Hematopoietic multipotent progenitor cell treated with erythropoietin and hydrocortisone succinate and interleukin-3 and kit ligand, for 4 days (in vitro differentiated cells): ENCODE measurements at places on chromosomes 2 and 18.

- DNase-seq = no peak
Observed at GRCh38 chr2:167933097-167933814, 314.1 kb downstream of the STK39 start.

GRCh38 chr2:233006648-233007047 is 6.4 kb downstream of the NGEF start:
- DNase-seq = no peak

- DNase-seq = peak; percentile 62
Observed at GRCh38 chr2:207352978-207353671, 176.6 kb upstream of the CREB1 start.

DNA sequence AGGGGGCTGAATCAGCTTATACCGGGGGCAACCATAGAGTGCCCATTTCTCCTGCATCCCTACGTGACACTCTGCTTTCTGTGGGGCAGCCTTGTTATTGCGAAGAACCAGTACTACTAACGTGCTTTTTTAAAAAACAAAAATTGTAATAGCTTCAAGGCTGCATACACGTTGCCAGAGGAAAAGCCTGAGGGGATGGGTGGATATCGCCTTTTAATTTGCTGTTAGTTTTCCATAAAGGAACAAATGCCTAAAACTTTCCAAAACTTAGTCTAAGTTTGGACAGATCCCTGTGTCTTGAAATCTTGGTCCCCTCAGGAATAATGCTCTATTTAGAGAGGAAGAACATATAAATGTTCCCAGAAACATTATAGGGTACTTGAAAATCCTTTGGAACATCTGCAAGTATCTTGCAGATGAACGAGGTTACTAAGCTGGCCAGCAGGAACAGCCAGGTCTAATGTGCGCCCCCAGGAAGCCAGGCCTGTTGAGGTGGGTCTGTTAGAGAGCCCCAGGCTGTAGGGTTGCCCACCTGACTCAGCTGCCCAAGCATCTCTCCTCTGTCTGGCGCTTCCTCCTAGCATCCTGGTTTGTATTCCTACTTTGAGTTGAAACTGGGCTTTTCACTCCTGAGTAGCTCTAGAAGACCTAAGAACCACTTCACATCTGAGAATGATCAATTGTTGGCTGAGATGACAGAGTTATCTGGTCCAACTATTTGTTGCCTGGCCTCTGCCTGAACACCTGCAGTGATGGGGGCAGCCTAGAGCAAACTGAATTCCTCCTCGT is 96.9 kb downstream of the TGOLN2 start:
- no peak for DNase-seq

GRCh38 chr2:26462511-26463243 is 15.2 kb downstream of the OTOF start:
- peak; percentile 41 for DNase-seq

DNA sequence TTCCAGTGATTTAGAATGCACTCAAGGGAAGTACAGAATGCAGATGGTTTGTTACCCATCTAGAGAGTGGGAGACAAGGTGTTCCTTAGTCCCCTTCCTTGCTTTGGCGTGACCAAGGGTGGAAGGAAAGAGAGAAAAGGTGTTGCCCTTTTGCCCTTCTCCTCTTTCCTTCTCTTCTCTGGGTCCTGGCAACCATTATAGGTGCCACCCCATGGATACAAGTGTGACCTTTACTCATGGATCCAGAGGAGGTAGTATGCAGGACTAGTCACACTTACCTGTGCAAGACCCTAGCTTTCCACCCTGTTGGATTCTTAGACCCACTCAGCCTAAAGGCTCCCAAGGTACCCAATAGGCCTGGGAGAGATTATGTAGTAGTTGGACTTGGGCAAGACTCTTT is 11.6 kb upstream of the RBFA start:
- DNase-seq = peak; percentile 41

GRCh38 chr2:226643030-226643945 is 156.3 kb downstream of the IRS1 start:
- DNase-seq = no peak

- DNase-seq = no peak
Observed at GRCh38 chr2:58052978-58053377, 6.4 kb downstream of the VRK2 start.

- no peak for DNase-seq
Observed at GRCh38 chr2:76625101-76625500, 897.1 kb downstream of the LRRTM4 start.

DNA sequence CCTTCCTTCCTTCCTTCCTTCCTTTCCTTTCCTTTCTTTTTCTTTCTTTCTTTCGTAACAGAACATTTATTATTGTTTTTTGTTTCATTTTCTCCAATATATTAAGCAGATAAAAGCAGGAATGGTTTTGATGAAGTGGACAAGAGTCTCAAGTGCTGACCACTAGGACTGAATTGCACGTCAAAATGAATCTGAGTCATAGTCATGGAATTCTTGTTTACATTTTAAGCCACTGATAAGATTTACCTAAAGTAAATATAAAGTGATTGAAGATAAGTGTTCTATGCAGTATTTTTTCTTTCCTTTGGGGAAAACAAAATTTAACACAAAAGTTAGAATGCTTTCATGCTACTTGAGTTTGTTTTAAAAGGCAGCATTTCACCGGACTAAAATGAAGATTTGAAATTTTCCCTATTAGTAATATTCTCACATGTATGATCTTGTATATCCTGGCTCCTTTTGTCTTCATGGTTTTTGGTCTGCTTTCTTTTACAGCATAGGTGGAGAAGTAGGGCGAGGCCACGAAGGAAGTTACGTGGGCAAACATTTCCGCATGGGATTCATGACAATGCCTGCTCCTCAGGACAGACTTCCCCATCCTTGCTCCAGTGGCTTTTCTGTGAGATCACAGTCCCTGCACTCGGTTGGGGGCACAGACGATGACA is 113.5 kb downstream of the NYAP2 start:
- no peak for DNase-seq

GRCh38 chr2:16948053-16948452 is 282.4 kb upstream of the CYRIA start:
- DNase-seq = no peak

GRCh38 chr18:74172697-74173433 is 24.5 kb downstream of the TIMM21 start:
- no peak for DNase-seq

DNA sequence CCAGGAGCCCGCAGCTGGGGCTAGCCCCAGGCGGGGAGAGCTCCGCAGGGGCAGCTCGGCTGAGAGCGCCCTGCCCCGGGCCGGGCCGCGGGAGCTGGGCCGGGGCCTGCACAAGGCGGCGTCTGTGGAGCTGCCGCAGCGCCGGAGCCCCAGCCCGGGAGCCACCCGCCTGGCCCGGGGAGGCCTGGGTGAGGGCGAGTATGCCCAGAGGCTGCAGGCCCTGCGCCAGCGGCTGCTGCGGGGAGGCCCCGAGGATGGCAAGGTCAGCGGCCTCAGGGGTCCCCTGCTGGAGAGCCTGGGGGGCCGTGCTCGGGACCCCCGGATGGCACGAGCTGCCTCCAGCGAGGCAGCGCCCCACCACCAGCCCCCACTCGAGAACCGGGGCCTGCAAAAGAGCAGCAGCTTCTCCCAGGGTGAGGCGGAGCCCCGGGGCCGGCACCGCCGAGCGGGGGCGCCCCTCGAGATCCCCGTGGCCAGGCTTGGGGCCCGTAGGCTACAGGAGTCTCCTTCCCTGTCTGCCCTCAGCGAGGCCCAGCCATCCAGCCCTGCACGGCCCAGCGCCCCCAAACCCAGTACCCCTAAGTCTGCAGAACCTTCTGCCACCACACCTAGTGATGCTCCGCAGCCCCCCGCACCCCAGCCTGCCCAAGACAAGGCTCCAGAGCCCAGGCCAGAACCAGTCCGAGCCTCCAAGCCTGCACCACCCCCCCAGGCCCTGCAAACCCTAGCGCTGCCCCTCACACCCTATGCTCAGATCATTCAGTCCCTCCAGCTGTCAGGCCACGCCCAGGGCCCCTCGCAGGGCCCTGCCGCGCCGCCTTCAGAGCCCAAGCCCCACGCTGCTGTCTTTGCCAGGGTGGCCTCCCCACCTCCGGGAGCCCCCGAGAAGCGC is 15.0 kb upstream of the GMPPA start:
- DNase-seq = no peak

GRCh38 chr2:33129263-33130053 is 182.7 kb downstream of the LTBP1 start:
- DNase-seq = peak; percentile 41

- DNase-seq = peak; percentile 86
Observed at GRCh38 chr18:47953471-47953931, 23.0 kb upstream of the SMAD2 start.

DNA sequence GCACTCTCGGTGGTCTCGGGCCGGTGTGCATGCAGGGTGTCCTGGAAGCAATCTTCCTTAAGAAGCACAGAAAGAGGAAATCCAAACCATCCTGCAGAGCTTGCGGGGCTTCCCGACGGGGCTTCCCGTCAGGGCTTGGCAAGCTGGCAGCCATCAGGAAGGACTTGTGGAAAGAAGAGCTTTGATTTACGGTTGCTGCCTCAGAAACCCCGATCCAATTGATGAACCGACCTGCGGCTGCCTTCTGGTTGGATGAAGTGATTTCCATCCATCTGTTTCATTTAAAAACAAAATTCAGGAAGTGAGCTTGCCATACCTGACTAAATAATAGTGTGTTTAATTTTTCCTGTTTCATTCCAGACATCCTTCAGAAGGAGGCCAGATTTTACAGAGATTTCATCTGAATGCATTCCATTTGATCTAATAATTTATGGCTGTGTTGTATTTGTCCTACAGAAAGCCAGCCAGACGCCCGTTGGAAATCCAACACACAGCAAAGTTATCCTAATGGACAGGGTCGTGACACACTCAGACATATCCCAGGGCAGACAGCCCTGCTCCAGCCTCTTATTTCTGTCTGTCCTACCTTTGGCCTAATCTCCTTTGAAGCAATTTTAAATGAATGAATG is 141.3 kb downstream of the SEPTIN10 start:
- no peak for DNase-seq

DNA sequence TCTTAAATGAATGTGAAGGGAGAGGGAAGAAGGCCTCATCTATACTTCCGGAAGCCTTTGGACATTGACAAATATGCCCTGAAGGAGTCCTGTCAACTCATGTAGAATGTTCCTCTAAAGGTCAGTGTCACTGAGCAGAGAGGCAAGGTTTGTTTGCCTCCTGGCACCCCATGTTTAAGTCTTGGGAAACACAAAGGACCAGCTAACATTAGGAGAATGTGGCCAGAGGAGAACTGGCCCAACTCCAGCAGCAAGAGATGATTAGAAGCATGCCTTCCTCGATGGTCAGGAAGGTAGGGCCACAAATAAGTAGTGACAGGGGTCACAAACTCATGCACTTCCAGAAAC is 5.7 kb downstream of the DYSF start:
- no peak for DNase-seq

- DNase-seq = peak; percentile 67
Observed at GRCh38 chr18:12516049-12516630, 108.4 kb downstream of the PRELID3A start.

DNA sequence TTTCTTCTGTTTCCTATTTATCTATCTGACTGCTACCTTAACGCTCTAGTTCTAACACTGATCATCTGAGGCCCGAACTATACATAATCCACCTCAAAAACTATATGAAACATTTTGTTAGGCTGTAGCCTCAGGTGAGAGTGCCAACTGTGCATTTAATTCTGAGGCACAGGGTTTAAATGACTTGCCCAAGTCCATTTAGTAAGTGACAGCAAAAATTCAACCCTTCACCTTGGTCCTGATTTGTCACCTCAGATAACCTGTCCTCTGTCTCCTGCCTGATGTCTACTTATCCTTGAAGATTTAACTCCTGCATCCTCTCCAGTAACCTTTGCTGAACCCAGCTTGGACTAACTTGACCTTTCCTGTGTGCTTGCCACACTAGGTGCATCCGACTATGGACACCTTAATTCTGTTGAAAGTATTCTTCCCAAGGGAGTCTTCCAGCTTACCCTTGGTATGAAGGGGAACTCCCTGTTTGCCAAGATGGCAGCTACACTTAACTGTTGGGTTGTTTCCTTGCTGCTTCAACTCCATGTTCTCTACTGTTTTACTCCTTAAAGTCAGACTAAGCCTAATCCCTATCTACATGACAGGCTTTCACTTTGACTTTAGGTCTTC is 23.5 kb downstream of the CD302 start:
- no peak for DNase-seq

- DNase-seq = no peak
Observed at GRCh38 chr18:32696376-32696775, 76.4 kb downstream of the KLHL14 start.

DNA sequence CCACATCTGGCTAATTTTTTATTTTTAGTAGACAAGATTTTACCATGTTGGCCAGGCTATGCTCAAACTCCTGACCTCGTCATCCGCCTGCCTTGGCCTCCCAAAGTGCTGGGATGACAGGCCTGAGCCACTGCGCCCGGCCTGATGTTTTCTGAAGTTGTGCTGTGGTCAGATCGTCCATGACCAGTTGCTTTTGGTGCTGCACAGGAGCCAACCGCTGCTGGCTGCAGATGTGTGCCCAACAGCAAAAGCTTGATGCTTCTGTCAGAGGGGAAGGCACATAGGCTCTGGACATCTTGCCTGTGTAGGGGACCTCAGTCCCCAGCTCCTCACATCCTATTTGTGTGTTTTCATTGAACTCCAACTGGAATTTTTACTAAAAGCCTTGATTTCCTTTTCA is 218.3 kb downstream of the AGAP1 start:
- DNase-seq = no peak

- DNase-seq = no peak
Observed at GRCh38 chr2:240507778-240508251, 50.0 kb downstream of the ANKMY1 start.

DNA sequence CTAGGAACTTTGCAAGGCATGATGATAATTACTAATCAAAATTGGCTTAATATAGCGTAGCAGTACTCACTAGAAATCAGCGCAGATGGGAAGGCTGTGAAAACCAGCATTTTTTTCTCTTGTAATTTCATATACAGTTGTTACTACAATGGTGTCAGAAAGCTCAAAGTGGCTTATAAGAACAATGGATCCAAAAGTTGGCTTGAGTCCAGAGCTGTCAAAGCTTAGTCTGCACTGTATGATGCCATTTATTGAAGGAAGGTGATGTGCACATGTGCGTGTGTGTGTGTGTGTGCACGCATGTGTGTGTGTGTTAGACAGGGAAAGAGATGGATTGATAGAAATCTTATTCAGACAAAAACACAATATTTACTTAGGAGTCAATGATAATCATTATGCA is 341.3 kb downstream of the TGIF1 start:
- DNase-seq = peak; percentile 11

DNA sequence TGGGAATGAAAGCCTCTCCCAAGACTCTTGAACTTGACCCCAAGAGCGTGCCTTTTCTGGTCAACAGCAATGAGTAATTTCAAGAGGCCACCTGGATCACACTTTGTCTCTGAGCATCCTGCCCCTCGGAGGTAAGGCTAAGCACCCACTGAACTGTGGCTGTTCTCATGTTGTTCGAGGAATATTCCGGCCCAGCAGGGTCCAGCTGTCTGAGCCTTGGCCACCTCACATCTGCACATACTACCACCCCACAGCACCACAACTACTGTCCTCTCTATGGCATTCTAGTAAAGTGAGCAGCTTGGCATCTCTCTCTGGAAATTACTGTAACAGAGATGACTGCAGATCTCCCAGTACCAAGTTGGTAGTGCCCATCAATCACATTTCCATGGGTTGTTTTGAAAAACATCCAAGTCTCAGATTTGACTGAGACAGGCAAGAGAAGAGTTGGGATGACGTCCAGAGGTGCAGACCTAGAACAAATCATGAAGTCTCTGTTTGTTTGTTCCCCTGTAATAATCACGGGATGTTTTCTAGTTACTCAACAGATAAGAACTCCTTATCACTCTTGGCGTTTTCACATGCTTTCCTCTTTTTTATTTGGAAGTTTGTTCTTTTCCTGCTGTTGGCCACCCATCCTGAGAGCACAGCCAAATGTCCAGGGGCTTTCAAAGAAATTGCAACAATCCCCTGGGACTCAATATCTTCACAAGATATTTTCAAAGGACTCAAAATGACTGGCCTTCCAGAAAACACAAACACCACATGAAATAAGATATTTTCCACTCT is 336.0 kb upstream of the TNP1 start:
- DNase-seq = no peak
